ENCODE measurements at places on chromosomes 13 and 19.

- DNase-seq, result peak; percentile 18
Observed at GRCh38 chr19:7751157-7751783, 3.9 kb upstream of the CD209 start.

DNA sequence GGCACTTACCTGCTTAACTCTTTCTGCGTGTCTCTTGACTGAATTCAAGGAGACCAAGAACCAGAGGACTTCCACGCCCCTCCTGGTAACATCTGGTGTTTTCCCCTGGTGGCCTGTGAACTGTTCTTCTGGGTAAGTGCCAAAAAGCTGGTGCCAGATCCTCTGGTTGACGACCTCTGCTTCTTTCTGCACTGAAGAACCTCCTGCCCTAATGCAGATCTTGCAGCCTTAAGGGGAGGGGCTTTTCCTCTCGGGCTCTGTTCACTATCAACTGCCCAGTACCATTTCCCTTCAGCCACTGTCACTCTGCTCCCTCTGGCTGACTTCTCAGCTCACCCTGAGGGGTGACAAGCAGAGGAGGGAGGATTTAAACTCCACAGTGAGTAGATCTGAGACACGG lies 6.1 kb upstream of the ERVV-1 start:
- DNase-seq, result no peak

DNA sequence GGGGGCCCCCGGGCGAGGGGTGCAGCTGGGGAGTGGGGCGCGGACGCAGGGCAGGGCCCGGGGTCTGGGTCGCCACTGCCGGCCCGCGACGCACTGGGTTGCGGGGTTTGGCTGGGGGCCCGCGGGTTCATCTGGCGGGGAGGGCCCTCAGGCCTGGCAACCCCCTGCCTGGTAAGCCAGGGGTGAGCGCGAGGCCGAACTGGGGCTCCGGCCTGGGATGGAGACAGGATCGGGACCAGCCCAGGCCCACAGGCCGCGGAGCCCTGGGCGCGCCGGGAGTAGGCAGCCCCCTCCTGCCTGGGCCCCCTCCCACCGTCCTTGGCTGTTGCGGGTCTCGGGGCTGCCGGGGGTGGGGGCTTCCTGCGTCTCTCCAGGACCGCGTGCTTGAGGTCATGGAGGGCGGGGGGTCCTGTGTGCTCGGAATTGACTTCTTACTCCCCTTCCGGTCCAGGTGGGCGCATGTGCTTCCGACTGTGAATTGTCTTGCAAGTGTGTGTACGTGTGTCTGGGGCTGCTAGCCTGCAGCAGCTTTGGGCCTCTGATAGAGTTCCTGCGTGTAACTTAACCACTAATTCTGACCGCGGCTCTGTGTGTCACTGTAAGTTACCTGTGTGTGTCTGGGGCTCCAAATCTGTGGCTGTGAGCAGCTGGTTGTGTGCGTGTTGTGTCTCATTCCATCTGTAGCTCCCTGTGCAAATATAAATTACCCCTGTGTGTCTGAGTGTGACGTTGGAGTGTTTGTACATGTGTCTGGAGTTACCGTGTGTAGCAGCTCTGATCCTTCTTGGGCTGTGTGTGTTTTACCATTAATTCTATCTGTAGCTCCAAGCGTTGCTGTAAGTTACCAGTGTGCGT lies 751 bp downstream of the GRAMD1A start:
- DNase-seq, result peak; percentile 89

GRCh38 chr19:6856749-6857372 lies 30.5 kb upstream of the ADGRE1 start:
- no peak for DNase-seq

GRCh38 chr13:98556142-98556816 lies 20.6 kb downstream of the STK24 start:
- DNase-seq, result no peak

- DNase-seq, result no peak
Observed at GRCh38 chr13:98129059-98129746, 13.7 kb upstream of the FARP1 start.

Measured in OCI-LY7 (cell line).